ENCODE measurements at places on chromosomes 2 and 18.
A peak's percentile ranks its signal among the peaks of the same experiment; 100 is the strongest.

DNA sequence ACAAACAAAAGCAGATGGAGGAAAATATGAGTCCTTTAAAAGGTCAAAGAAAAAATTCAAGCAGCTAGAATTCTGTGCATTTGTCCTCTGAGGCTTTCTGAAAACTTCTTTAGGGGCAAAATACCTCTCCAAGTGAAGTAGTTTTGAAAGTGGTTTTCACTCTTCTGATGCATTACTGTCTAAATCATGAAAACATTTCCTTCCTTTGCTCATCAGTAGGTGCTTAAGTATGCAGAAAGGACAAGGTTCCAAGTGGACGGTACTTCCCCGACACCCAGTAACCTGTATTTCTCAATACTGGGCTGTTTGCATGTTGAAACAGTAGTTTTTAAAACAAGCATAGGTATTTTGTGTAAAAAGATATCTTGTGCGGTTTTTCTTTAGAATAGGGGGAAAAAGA lies 189.1 kb upstream of the ERBB4 start:
- DNase-seq: peak; percentile 13

DNA sequence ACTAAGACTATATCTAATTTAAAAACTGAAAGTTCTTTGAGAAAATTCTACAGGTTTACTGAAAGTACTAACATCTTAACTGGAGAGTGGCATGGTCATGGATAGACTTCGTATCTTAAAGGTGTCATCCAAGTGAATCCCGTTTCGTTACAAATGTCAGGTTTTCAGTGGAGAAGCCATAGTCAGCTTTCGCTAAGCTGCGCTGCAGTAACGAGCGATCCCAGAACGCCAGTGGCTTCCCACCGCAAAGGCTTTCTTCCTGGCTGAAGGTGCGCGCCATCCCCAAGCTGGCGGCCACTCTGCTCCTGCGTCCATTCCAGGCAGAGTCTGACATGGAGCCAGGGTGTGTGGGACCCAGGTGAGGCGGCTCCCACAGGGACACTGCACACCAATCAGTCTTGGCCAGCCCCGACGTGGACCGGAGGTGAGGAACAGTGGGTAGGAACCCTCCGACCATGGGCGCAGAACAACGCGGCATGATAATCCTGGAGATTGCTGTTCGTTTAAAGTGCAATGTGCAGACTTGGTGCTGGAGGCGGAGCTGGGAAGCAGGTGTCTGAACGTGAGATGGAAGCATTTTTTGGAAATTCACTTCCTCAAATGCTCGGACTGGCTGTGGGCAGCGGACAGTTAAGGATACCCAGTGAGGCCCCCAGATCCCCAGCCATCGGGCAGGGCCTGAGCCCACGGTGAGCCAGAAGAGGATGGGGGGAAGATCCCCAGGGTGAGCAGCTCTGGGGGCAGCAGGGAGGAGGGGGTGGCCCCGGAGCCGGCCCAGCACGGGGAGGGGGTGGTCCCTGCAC lies 27.8 kb upstream of the KCNG2 start:
- DNase-seq: no peak

DNA sequence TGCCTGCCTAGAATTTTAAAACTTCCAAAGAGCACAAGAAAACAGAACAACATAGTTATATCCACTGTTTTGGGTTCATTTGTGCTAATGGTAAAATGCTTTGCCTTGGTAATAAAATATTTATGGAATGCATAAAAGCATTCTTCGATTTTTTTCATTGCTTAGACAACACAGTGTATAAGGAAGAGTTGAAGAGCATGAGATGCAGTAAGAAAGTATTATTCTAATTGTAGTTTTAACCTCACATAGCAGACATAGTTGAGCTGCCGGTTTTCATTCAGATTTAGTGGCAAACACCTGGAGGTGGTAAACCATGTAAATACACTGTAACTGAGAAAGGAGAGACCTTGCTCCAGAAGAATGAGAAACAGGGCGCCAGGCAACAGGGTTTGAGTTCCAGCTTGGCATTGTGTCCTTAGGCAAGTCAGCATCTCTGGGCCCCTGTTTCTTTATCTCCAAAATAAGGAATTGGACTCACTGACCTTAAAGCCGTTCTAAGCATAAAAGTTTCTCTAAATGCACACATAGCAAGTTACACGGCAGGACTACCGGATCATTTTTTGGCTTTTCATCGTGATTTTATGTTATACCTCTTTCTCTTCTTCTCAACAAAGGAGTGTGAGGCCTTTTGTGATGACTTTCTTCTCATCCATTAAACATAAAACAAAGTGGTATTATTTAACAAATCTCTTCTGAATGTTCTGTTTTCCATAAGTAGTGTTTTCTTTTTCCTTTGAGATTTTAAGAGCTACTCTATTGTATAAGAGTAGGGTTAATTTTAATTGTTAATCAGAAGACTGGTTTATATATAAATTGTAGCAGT lies 7.9 kb downstream of the UGP2 start:
- DNase-seq: no peak

DNA sequence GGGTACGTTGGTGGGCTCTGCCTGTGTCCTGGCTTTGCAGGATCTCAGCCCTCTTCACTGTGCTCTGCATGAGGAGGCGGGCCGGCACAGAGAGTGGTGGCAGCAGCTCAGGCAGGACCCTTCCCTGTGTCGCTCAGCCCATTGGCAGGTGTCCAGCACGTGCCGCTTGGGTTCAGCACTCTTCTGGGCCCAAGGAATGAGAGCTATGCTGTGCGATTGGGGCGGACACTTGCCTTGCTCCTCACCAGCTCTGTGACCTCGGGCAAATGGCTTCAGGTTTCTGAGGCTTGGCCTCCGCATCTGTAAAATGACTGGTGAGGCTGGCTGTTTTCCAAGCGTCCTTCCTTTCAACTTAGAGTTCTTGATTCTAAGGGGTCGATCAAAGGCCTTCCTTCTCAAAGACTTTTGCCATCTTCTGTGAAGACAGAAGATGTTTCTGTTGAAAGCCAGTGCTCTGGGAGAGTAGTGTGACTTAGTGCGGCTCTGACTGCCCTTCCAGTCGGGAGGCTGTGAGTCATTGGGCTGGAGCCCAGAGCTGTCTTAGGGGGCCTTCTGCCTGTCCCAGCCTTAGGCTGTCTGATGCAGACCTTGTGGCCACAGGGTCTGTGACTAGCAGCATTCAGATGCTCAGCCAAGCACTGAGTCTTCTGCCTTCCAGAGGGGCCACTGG lies 35.6 kb downstream of the GLI2 start:
- no peak for DNase-seq

DNA sequence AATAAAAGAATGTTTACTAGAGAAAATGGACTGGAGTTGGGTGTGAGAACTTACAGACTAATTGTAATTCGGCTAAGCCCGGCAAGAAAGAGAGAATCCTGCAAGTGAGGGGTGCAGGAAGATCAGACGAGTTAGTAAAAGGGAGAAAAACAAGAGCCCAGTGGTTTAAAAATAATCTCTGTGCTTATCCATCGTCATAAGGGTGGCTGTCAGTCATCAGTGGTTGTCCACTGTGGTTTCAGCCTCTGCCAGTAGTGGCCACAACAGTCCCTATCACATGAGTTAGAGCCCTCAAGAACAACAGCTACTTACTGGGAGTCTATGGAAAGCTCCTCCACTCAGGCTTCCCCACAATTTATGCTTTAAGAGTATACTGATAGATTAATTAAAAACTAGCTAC lies 239.8 kb downstream of the SETBP1 start:
- DNase-seq: no peak

DNA sequence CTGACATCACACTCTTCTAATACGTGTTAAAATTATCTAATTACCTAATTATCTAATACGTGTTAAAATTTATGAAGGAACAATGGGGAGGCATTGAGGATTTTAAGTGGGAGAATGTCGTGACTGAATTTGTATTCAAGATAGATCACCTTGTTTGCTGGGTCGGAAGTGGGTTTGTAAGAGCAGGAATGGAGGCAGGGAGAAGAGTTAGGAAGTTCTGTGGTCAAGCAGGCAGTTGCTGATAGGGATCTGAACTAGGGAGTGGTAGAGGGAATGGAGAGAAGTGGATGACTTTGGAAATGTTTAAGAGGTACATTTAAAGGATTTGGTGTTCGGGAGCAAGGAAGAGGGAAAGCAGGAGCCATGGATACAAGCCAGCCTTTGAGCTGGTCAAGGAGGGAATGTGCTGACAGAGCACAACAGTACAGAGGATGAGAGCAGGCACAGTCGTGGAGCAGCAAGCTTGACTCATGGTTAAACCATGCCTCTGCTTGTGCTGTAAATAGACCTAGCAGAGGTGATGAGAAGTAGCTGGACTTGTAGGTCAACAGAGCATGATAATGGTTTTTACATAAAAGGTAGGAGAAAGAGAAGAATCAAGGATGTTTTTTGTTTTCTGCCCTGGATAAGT lies 16.2 kb downstream of the IL18RAP start:
- DNase-seq: no peak

Data from T-helper 1 cell (primary cell).